ENCODE measurements at places on chromosomes 3 and 15. TPM values are rescaled to one million over a fixed set of nuclear protein-coding genes. Genes with fewer than 3 reads are reported as not detected.

The MYZAP gene
- 3.7 TPM for total RNA-seq

GRCh38 chr3:72890166-72890925, 2.5 kb downstream of the GXYLT2 start:
- no peak for DNase-seq

GRCh38 chr15:31278544-31279220, 48.0 kb upstream of the KLF13 start:
- DNase-seq: peak; percentile 52

The NAALADL2 gene
- 36.9 TPM for total RNA-seq

The CLDN11 gene
- total RNA-seq: 88.2 TPM
